Dermis microvascular lymphatic vessel endothelial cell (primary cell): ENCODE measurements at places on chromosomes 16 and 17.

- no peak for DNase-seq
Measured at GRCh38 chr16:12133729-12134128, 157.2 kb downstream of the SNX29 start.

DNA sequence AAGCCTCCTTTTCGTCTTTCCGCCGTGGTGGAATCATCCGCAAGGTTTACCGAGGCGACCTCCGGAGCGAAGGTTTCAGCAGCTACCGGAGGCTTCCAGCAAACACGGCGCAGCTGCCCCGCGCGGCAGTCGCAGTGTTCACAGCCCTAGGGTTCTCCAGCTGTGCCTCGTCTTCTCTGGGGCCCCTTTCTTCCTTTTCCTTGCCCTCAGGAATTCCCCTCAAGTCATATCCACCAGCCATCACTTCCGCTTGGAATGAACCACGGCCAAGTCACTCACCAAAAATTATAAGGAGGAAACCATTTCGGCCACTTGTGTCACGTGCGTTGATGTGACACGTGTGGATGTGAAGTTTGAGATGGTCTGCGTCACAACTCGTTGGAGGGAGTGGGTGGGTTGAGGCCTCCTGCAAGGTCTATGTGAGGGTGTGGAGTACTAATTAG is 636 bp upstream of the ERN1 start:
- DNase-seq, result peak; percentile 78

DNA sequence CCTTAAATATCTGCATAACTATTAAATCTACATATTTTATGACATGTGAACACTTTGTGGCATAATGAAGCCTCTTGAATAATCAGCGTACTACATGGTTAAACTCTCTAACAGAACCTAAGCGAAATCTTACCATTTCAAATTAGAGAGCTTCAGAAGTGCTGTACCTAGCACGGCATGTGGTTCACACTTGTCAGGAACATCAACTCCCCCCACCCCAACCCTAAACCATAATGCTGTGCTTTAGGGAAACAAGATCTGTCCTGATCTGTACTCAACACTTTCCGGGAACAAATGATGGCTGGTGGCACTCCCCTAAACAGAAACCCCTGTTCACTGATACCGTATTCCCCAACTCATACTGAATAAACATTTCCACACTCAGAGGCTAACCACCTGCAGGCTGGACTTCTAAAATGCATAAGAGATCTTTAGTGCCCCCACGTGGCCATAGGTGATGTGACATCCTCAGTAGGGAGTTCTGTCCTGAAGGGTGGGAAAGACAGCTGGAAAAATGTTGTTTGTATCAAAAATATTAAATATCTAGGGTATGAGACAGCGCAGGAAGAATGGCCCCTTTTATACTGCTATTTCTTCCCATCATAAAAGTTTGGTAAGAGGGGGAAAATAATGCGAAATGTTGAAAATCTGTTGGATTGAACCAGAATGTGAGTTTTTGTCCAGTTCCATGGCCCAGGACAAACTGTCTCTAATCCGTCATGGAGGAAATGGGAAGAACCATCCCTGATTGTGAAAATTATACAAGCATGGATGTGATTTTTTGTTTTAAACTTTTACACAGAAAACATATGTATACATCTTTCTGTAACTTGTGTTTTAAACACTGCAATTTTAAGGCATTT is 88.6 kb downstream of the USP31 start:
- peak; percentile 79 for DNase-seq

DNA sequence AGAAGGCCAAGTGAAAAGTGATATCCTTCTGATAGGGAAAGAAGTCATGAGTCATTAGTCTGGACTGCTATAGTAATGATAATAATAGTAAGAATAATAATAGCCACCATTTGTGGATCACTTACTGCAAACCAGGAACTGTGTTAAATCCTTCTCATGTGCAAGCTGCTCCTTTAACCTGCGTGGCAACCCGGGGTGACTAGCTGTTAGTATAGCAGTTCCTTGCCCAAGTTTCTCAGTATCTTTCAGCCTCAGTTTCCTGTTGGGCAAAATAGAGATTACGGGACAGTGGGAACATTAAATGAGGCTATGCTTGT is 129.5 kb downstream of the CDH13 start:
- no peak for DNase-seq

DNA sequence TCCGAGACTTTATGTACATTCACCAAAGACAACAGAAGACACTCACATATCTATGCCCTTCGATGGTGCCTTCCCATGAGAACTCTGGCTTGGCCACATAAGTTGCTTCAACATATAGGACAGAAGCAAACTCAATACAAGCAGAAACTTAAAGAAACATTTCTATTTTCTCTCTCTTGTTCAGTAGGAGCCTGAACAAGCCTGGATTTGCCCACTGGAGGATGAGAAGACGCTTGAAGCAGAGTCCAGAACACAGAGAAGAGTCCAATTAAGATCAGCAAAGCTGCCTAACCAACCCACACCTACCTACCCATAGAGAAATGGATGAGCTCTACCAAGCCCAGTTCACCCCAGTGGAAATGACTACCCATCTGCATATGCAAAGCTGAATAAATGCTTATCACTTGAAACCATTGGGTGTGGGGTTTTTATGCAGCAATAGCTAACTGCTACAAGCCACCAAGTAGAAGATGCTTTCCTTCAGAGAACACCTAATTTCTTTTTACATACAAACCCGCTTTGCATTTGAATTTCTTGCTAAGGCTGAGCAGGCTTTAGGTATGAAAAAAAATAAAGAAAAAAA is 337.9 kb upstream of the DYNLRB2 start:
- no peak for DNase-seq

DNA sequence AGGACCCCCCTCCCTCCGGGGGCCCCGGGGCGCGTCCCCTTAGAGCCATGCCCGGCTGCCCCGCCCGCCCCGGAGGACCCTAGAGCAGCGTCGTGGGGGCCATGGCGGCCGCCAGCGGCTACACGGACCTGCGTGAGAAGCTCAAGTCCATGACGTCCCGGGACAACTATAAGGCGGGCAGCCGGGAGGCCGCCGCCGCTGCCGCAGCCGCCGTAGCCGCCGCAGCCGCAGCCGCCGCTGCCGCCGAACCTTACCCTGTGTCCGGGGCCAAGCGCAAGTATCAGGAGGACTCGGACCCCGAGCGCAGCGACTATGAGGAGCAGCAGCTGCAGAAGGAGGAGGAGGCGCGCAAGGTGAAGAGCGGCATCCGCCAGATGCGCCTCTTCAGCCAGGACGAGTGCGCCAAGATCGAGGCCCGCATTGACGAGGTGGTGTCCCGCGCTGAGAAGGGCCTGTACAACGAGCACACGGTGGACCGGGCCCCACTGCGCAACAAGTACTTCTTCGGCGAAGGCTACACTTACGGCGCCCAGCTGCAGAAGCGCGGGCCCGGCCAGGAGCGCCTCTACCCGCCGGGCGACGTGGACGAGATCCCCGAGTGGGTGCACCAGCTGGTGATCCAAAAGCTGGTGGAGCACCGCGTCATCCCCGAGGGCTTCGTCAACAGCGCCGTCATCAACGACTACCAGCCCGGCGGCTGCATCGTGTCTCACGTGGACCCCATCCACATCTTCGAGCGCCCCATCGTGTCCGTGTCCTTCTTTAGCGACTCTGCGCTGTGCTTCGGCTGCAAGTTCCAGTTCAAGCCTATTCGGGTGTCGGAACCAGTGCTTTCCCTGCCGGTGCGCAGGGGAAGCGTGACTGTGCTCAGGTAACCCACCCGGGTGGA is 759 bp downstream of the ALKBH5 start:
- peak; percentile 55 for DNase-seq

DNA sequence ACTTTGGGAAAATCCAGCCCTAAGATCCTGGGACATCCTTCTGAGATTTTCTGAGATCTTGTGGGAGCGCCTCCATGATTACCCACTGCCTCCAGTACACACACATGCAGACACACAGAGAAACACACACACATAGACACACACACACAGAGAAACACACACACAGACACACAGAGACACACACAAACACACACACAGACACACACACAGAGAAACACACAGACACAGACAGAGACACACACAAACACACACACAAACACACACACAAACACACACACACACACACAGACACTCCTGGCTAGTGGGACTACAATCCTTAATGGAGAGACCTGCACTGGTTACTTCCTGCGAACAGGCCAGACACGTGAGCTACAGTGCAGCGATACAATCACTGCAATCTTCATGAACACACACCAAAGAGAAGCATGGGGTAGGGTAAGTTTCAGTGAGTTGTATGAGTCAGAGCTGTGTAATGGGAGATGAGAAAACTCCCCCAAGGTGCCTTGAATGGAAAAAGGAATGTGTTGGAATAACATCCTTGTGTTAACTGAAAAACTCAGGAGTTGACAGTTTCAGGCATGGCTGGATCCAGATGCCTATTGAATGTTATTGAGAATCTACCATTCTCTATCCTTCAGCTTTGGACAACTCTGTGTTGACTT is 79.5 kb downstream of the SLC6A2 start:
- no peak for DNase-seq

DNA sequence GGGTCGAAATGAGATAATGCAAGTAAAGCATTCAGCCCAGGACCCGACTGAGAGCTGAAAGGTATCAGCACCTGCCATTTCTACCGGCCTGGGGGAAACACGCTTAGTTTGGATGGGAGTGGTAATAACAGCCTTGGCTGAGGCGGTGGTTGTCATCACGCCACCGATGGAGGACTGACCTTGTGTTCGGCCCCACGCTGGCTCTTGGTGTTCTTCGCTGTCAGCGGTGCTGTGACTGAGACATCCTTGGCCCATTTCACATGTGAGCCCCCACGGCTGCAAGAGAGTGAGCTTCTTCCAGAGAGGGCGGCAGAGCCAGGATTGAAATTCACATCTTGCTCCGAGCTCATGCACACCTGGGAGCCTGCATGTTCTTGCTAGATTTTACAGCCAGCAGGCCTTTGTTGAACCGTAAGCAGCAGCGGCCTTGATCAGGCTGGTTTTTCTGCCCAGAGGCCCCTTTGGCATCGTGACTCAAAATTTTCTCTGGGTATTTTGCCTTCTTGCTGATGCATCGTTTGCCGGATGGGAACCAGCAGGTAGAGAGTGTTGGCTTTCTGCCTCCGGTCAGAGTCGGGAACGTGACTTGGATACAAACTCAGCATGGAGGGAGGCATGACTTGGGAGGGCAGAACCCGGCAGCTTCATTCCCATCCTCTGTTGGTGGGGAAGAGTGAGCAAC is 341.5 kb downstream of the SNX29 start:
- DNase-seq, result no peak

- DNase-seq, result peak; percentile 77
Measured at GRCh38 chr17:18191236-18191667, 7.6 kb downstream of the ALKBH5 start.

DNA sequence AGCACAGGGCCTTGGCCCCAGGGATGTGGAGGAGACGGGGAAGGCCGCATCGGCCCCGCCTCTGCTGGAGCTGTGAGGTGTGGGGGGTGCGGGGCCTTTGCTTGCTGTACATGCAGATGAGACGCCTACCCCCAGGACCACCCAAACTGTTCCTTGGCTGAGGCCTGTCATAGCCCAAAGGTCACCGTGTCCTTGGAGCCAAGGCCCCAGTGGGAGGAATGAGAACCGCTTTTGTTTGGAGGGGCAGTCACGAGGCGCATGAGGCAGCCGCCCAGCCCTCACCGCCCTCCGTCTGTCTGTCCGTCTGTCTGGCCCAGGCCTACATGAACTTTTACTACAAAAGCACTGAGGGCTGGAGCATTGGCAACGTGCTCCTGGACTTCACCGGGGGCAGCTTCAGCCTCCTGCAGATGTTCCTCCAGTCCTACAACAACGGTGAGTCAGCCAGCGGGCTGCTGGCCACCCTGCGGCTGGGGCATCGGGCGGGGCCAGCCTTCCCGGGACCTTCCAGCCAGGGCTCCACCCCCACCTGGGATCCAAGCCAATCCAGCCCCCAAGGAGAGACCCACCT is 8.8 kb downstream of the TAX1BP3 start:
- DNase-seq, result no peak

- DNase-seq, result no peak
Measured at GRCh38 chr16:55471448-55472097, 7.4 kb upstream of the MMP2 start.

- no peak for DNase-seq
Measured at GRCh38 chr17:77862890-77863813, 95.4 kb upstream of the TNRC6C start.

GRCh38 chr17:22203208-22203715 is 510.9 kb downstream of the KCNJ18 start:
- DNase-seq, result no peak

DNA sequence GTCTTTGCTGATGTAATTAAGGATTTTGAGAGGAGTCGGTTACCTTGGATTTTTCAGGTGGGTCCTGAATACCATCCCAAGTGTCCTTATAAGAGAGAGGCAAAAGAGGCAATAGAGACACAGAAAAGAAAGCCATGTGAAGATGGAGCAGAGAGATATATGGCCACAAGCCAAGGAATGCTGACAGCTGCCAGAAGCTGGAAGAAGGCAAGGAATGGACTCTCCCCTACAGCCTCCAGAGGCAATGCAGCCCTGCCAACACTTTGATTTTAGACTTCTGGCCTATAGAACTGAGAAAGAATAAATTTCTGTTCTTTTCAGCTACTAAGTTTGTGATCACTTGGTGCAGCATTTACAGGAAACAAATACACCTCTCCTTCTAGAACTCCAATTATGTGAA is 8.2 kb upstream of the RNFT1 start:
- no peak for DNase-seq

- DNase-seq, result no peak
Measured at GRCh38 chr16:55078699-55079410, 148.2 kb downstream of the IRX5 start.

GRCh38 chr17:4643676-4644075 is 2.2 kb upstream of the ALOX15 start:
- no peak for DNase-seq

GRCh38 chr16:49283376-49284049 is 1.9 kb upstream of the CBLN1 start:
- no peak for DNase-seq

- DNase-seq, result no peak
Measured at GRCh38 chr16:30761427-30761927, 385 bp downstream of the CFAP119 start.

GRCh38 chr17:66177048-66177447 is 14.9 kb downstream of the CEP112 start:
- no peak for DNase-seq

DNA sequence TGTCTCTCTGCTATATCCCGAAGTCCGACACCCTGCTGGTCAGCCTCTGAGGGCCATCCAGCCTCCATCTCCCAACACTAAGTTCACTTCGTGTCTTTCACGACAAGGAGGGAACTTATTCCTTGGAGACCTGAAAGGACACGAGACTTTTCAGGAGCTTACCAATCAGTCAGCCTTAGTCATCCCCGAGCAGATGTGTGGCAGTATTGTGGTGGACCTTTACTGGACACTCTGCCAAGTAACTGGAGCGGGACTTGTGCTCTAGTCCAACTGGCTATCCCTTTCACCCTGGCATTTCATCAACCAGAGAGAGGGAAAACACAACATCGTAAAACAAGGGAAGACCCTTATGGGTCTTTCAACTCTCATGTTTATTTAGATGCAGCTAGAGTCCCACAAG is 87.1 kb downstream of the EMP2 start:
- DNase-seq, result no peak
